ENCODE measurements at places on chromosomes 12 and 14. TPM values are rescaled to one million over a fixed set of nuclear protein-coding genes. Genes with fewer than 3 reads are reported as not detected.
A peak's percentile ranks its signal among the peaks of the same experiment; 100 is the strongest.

DNA sequence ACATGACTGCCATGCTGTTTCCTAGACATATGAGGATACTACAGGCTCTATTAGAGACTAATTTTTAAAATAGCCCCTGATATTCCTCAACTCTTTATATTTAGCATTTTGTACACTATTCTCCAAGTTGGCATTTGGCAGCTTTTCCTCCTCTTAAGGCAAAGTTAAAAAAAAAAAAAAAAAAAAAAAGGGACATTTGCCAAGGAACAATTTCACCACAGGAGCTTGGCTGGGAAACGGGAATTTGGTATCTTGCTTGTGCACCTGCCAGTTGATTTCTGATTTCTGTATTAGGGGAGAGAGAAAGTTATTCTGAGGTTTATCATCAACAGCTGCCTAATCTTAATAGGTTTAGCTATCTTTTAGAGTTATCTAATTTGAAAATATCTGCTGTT is 87.2 kb downstream of the CAND1 start:
- no peak for DNase-seq

DNA sequence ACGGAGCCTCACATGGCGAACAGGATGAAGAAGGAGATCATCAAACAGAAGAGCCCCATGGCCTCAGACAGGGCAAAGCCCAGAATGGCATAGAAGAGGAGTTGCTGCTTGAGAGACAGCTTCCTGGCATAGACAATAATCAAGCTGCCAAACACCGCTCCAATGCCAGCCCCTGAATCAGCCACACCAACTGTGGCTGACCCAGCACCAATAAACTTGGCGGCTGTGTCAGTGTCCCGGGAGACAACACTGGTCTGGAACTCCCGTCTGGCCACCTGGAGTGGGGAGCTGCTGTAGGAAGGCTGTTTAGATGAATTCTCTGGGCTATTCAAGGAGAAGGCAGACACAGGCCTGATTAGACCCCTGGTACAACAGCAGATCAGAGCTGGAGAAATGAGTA is 100.1 kb downstream of the HEATR5A start:
- DNase-seq, result no peak

GRCh38 chr12:132118876-132119275 is 25.2 kb downstream of the DDX51 start:
- DNase-seq, result no peak

DNA sequence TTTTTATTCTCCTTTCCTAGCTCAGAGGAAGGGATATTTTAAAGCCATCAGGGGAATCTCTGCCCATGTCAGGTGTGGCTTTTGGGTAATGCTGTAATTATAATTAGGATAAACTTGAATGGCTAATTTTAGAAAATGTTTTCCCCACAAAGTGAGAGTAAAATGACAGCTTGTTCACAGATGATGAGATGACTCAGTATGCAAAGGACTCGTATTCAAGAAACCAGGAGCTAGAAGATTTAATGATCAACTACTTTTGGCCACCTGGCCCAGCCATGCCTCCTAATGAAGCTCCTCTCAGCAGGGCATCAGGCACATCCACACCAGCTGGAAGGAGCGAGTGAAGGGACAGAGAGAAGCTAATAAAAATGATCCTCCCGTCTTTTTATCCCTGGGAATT is 29.0 kb upstream of the PLEKHG7 start:
- no peak for DNase-seq

- DNase-seq, result peak; percentile 69
Measured at GRCh38 chr12:40622246-40622838, 69.9 kb upstream of the CNTN1 start.

GRCh38 chr12:712172-712863 is 40.1 kb upstream of the WNK1 start:
- DNase-seq, result no peak

Gene SOAT2
- total RNA-seq, result not detected

Gene NFE2
- 4.3 TPM for total RNA-seq

Gene GNB3
- 7.6 TPM for total RNA-seq

Gene TMPO
- total RNA-seq, result 364 TPM

Gene MDGA2
- total RNA-seq, result 1.0 TPM

Gene TPH2
- not detected for total RNA-seq

Gene SLCO1B3
- total RNA-seq, result not detected

Gene EIF2S3B
- total RNA-seq, result 1.8 TPM

All from neural progenitor cell (in vitro differentiated cells).